AG04450 (cell line): ENCODE measurements at places on chromosomes 3 and 15.

- DNase-seq = no peak
These were observed 252.5 kb upstream of the TGFBR2 start for GRCh38 chr3:30353711-30354467.

DNA sequence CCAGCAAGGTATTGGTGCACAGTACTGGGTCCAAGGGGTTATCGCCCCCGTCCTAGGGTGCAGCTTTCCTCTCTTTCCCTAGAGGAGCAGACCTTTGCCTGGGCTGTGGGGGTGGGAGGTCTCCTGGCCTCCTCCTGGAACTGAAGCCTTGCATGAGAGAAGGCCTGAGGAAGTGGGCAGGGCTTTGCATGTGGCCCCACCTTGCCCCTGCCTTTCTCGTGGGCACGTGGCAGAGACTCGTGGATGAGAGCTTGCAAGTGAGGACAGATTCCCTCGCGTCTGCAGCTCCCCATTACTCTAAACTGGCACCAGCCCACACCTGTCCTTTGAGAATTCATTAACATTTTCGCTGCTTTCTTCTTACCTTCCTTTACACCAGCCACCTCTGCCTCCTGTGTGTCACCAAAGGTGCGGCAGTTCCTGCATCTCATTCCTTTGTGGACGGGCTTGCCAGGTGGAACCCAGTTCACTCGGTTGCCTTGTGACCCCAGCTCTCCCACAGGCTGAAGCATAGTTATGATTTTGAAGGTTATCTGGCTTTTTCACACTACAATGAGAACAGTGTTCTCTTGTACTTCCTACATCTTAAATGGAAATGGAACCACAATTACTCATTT, 40.9 kb upstream of the NR2C2 start:
- no peak for DNase-seq

- DNase-seq = peak; percentile 4
These were observed 28.7 kb upstream of the ZNF148 start for GRCh38 chr3:125403789-125404188.

GRCh38 chr3:22734207-22734606, 468.9 kb upstream of the UBE2E2 start:
- DNase-seq = no peak

GRCh38 chr3:192802957-192803899, 75.9 kb upstream of the FGF12 start:
- peak; percentile 6 for DNase-seq

DNA sequence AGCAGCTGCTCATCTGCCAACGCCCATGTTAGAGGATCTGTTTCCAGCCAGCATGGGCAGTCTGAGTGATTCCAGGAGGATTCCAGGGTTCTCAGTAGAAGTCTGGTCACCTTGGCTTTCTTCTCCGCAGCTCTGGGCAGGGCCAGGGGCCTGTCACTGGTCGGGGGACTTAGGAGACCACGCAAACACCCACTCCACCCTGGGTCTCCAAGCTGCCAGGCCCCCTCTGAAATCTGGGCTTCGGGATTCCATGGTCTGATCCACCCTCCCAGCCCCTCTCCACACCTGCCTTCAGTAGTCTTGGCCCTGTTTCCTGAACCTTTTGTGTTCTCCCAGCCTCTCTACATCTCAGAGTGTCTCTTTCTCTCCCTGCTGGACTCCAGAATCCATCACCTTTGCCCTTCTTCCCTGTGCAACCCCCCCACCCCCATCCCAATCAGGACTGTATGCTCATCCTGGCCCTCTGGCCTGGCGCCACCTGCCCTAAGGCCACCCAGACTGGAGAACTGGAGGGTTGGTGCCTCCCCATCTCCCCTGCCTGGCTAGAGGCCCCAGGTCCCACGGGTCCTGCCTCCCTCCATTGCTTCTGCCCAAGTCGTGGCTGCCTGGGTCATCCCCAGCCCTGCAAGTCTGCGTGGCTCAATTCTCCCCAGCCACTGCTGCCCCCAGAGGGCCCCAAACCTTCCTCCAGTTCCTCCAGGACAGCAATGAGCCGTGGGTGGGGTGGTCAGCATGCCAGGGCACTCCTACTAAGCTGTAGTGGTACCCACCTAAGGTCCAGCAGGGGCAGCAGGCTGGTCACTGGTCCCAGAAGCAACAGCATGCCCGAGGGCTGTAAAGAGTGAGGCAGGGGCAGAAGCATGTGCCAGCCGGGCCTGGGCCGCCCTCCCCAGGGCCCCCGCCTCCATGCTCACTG, 102.8 kb downstream of the TBC1D2B start:
- DNase-seq = no peak

DNA sequence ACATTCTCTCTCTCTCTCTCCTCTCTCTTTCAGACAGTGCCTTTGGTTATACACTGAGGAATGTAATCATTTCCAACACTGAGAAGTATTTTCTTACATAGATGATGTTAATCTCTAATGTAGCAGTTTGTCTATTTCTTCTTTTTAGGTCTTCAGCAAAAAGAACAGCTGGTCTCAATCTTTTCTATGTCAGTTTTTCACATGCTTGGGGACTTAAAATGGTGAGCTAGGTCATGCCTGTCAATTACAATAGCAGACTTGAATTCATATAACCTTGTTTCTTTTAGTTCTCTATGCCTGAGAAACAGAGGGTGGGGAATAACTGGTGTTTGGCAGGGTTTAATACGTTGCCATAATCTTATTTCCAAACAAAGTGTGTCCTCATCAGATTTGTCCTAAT, 786.2 kb downstream of the SQOR start:
- DNase-seq = no peak

DNA sequence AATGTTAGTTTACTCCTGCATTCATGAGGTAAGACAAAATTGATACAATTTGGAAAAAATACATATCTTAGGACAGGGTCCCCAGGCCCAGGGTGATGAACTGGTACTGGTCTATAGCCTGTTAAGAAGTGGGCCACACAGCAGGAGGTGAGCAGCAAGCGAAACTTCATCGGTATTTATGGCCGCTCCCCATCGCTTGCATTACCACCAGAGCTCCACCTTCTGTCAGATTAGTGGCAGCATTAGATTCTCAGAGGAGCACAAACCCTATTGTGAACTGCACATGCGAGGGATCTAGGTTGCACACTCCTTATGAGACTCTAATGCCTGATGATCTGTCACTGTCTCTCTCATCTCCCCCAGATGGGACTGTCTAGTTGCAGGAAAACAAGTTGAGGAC, 880.6 kb downstream of the MCTP2 start:
- no peak for DNase-seq

- DNase-seq = no peak
These were observed 33.3 kb upstream of the HACD2 start for GRCh38 chr3:123618076-123618708.

- DNase-seq = no peak
These were observed 585 bp upstream of the MKRN2 start for GRCh38 chr3:12556314-12556689.

- no peak for DNase-seq
These were observed 474.1 kb downstream of the FOXP1 start for GRCh38 chr3:71109241-71109976.

DNA sequence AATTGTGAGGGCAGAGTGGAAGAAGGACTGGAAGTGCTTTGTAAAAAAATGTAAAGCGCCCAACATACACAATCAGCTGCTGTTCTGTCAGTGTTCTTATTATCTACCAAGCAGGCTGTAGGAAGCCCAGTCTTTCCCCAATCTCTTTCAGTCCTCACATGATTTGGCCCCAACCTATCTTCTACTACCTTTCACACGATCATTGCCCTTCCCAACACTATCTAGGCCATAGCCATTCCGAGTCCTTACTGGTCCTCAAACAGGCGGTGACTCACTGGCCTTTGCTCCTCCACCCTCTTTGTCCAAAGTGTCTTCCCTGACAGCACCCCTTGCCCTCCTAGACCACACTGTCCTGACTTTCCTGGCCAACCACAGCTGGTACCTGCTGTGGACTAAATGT, 861 bp upstream of the RFT1 start:
- no peak for DNase-seq

GRCh38 chr3:182967218-182968204, 12.8 kb downstream of the DCUN1D1 start:
- no peak for DNase-seq

- DNase-seq = no peak
These were observed 231.8 kb downstream of the RBMS3 start for GRCh38 chr3:29512641-29513040.

DNA sequence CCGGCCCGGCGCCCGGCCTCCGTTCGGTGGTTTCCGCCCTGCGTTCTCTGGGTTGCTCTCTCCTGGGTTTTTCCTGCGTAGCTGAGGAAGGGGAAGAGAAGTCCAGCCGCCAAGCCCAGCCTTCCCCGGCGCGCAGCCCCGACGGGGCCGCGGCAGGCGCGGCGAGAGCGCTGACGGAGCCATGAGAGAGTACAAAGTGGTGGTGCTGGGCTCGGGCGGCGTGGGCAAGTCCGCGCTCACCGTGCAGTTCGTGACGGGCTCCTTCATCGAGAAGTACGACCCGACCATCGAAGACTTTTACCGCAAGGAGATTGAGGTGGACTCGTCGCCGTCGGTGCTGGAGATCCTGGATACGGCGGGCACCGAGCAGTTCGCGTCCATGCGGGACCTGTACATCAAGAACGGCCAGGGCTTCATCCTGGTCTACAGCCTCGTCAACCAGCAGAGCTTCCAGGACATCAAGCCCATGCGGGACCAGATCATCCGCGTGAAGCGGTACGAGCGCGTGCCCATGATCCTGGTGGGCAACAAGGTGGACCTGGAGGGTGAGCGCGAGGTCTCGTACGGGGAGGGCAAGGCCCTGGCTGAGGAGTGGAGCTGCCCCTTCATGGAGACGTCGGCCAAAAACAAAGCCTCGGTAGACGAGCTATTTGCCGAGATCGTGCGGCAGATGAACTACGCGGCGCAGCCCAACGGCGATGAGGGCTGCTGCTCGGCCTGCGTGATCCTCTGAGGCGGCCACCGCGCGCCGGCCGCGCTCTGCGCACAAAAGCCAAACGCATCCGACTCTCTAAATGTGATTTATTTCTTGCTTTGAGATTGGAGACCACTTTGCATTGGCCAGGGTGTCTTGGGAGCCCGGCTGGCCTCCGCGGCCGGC, 727 bp downstream of the RAP2B start:
- DNase-seq = no peak

GRCh38 chr15:57387564-57388076, 11.3 kb downstream of the CGNL1 start:
- no peak for DNase-seq

GRCh38 chr15:45027220-45027619, 4.2 kb downstream of the SORD start:
- no peak for DNase-seq

GRCh38 chr15:67232591-67232990, 21.9 kb downstream of the AAGAB start:
- no peak for DNase-seq

DNA sequence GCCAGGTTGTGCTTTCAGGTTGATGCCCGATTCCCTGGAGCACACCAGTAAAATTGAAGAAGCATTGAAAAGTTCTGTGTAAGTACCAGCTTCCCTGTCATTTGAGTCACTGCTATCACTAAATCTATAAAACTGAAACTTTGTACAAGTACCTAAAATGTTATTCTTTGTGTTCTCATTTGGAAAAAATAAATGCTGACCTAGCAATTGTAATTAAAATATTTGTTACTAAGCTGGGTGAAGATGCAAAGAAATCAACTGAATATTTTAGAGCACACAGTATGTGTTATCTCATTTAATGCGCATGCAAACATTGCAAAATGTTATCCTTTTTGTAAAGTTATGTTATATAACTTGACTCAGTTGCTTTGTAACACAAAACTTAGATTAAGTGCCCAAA, 733.7 kb downstream of the TBL1XR1 start:
- no peak for DNase-seq

GRCh38 chr3:39181408-39182335, 10.7 kb downstream of the XIRP1 start:
- no peak for DNase-seq

DNA sequence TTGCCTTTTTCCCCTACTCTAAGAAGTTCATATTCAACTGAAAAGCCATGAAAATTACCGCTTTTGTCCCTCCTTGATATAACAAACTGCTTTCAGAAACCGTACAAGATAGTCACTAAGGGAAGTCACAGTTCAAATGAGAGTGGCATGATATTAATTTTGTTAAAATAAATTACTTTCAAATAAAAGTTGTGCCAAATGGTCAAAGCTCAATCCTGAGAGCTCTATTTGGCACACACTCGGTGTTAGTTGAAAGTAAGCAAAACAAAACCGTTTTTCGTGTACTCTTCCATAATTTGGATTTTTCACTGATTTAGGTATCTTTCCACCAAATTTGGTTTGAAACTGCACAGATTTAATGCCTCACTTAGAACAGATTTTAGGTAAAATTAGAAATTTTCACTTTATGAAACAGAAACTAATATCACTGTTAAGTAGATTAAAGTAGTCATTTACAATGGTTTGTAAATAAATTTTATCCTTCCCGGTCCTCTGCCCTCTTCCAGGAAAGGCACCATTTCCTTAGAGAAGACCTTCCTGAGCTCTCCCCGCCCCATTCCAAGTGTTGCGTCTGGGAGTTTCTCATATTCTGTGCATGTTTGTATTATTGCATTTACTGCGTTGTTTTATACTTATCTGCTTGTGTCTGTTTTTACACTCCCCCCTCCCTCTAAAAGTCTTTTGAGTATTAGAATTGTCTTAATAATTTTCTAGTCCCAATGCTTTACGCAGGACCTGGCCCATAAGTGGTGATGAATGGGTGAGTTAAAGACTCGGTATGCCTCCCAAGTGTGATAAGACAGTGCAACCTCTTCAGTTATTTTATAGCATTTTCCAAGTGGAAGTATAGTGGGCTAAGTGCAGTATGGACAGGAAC, 853 bp downstream of the TCAIM start:
- DNase-seq = no peak

DNA sequence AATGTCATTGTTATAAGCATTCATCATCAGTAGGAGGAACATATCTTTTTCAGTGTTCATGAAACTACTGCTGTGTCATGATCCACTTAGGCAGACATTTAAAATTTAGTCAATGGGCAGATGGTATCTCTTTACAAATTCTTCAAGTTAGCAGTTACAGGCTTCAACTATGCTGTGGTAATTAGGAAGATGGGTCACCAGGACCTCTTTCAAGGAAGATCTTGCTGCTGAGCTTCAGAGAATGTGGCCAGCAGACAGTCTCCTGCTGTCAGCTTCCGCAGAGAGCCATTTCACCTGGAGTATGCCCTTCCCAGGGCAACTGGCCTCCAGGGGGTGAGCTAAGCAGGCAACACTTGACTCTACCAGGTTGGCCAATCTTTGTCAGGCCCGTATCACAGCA, 19.4 kb downstream of the IFT57 start:
- no peak for DNase-seq

- peak; percentile 74 for DNase-seq
These were observed 78.3 kb downstream of the SMAD6 start for GRCh38 chr15:66780172-66780972.

- no peak for DNase-seq
These were observed 41.0 kb downstream of the BCL2L10 start for GRCh38 chr15:52071570-52071969.

GRCh38 chr3:57655727-57656126, 37.1 kb downstream of the DENND6A start:
- DNase-seq = no peak

DNA sequence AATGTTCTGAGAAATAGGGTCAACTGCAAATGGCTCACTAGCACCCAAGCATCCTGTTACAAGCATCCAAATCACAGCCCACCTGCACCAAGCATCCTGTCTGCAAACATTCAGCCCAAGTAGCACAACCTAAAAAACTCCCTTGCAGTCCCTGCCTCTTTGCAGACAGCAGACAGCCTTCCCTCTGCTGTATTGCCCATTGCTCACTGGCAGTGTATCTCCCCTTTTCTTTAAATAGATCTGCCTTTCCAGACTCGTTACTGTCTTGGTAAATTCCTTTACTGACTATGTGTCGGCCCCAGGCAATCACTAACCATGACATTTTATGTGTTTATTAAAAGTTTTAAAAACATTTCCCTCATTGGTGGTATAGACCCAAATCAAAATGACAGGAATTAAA, 155.4 kb downstream of the ADAMTSL3 start:
- no peak for DNase-seq
